CD4-positive, alpha-beta T cell treated with Interleukin-10 for 1 hour (primary cell): ENCODE measurements at places on chromosomes 3 and 15.

GRCh38 chr3:178685591-178685906 is 149.3 kb downstream of the KCNMB2 start:
- DNase-seq = no peak

GRCh38 chr15:78804391-78804792 is 6.9 kb downstream of the ADAMTS7 start:
- DNase-seq = no peak

GRCh38 chr3:140441006-140441405 is 236.9 kb upstream of the TRIM42 start:
- DNase-seq = no peak

DNA sequence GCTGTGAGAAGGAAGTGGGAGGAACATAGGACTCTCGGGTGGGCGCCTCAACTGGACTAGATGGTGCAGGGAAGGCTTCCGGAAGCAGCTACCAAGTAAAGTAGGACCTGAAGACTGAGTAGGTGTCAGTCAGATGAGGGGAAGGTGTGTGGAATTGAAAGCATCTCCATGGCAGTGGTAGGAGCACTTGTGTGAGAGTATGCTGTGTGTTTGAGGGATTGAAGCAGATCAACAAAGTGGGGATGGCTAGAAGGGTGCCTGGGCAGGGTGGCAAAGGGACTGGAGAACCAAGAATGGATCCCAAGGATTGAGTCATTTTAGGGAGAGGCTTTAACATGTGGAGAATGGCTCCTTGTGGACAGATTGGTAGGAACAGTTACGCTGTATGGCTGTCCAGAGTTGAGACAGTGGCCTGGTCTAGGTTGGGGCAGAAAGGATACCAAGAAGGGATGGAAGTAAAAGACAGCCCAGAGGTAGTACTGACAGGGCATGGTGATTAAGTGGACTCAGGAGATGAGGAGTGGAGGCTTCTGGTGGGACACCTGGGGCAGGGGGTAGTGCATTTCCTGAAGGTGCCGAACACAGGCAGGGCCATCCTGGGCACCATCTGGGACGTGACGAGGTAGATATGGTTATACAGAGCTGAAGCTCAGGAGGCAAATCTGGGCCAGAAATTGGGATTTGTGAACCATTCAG is 1.5 kb downstream of the UQCC5 start:
- DNase-seq = no peak

- peak; percentile 53 for DNase-seq
Measured at GRCh38 chr15:66603301-66604179, 37.7 kb upstream of the LCTL start.

- no peak for DNase-seq
Measured at GRCh38 chr3:197906850-197907187, 43.2 kb upstream of the RPL35A start.

DNA sequence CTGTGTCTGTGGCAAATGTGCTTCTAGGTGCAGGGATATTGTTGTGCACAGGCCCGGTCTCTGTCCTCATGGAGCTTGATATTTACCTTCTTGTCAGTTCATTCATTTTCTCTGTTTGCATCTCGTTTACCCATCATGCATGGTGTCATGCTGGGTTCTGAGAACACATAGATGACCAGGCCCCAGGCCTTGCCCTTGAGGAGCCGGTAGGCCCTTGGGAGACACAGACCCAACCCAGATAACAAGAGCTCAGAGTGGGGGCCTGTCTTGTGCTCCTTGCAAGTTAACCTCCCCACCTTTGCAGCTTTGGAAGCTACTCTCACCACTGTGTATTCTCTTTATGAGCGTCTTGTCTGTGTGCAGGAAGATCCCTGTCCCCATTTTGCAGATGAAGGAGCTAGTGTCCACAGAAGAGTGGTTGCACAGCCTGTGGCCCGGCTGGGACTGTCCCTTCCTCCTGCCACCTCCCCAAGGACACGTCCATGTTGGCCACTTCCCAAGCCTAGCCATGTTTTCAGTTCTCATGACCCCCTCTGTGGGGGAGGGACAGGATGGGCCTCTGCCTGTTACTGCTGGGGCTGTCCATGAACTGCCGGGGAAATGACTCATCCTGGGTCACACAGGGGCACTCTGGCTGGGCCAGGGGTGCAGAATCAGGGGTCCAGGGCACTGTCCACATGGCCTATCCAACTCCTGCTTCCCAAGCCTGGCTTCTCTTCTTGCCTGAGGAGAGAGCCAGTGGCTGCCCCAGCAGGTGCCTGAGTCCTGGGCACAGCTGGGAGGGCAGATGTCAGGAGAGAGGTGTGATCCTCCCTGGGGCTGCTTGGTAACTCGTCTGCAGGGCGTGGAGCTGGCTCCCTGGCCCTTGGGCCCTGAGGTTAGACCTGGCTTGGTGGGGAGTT is 3.4 kb downstream of the SNX33 start:
- no peak for DNase-seq

DNA sequence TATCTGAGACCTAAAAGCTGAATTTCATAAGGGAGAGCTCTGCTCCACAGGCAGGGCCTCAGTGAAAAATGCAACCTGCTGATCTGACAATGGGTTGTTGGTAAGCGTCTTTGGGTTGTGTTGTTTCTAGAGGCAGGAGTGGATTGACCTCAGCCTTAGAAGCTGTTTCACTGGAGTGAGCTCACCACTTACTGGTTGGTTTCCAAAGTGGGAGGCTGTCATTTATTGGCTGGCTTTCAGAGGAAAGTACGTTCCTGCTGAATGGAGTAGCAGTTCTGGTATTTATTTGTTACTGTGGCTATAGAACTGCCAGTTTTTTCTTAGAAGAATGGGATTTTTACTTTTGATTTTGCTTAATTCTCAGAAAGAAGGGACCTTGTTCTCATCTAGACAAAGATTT is 29.3 kb upstream of the COL6A5 start:
- no peak for DNase-seq

DNA sequence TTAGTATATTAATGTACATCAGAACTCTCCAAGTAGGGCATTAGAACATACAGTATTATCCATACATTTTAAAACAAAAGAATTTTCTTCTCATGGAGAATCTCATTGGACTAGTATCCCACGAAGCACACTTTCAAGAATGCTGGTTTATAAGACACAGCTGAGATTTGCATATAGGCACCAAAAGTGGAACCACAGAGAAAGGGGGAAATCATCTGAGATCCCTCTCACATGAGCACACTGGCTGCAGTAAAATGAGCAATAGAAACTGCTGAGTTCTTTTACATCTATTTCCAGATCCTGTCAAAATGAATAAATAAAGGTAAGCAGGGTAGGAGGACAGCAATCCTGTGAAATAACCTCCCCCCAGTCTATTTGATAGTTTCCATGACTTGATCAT is 665.3 kb downstream of the FHIT start:
- DNase-seq = no peak

DNA sequence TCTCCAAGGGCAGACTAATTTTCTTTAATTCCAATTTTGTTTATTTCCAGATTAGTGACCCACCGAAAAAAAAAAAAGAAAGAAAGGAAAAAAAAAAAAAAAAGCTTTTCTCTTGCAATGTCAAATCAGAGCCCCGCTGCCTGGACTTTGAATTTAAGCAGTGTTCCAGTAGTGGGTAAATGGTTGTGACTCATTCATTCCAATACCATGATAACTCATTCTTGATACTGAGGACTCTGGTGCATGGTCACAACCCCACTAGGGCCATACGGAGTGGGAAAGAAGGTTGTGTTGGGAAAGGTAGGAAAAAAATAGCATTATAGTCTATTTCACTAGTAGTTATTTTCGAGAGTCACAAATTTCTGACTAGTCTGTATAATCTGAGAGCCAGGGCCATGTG is 59.1 kb upstream of the COL8A1 start:
- DNase-seq = no peak

DNA sequence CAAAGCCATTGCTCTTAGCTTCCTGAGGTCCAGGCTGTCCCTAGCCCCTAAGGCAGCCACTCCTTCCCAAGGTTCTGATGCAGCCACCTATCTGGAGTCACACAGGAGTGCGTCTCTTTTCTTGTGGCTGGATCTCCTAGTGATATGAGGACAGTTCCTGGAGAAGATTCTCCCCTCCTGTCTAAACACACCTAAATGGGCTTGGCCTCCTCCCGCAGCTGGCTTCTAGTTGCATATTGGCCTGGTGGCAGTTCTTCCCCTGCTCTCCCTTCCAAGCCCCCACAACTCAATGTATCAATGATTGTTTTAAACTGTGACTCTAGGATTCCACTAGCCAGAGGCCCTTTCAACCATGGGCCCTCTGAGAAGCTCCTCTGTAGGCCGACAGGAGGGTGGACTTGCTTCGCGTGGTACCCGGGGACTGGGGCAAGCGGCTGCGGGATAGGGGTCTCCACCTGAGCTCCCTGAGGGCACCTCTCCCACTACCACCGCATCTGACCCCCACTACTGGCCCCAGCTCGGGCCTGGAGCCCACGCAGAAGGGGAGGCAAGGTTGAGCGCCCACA is 1.4 kb downstream of the ITGA11 start:
- no peak for DNase-seq

GRCh38 chr3:149377408-149378364 is at the start of gene TM4SF1:
TM4SF1 (minus strand) TSS chr3:149377649; CDS start chr3:149377547, 102 bp downstream.
- no peak for DNase-seq

DNA sequence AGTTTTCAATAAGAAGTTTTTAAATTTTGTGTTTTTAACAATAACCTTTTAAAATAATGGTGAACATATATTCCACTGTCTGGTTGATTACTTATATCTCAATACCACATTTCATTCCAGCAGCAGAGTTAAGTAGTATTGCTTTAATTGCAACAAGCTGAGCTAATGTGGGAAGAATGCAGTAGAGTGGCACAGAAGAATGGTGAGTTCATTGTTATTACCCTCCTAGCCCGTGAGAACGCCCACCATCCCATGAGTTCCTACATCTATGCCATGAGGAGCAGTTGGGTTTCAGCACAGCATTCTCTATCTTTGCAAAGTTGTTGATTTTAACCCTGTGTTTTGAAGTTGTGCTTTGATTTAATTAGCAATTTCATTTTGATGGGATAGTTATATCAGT is 17.8 kb upstream of the NR2E3 start:
- DNase-seq = no peak

DNA sequence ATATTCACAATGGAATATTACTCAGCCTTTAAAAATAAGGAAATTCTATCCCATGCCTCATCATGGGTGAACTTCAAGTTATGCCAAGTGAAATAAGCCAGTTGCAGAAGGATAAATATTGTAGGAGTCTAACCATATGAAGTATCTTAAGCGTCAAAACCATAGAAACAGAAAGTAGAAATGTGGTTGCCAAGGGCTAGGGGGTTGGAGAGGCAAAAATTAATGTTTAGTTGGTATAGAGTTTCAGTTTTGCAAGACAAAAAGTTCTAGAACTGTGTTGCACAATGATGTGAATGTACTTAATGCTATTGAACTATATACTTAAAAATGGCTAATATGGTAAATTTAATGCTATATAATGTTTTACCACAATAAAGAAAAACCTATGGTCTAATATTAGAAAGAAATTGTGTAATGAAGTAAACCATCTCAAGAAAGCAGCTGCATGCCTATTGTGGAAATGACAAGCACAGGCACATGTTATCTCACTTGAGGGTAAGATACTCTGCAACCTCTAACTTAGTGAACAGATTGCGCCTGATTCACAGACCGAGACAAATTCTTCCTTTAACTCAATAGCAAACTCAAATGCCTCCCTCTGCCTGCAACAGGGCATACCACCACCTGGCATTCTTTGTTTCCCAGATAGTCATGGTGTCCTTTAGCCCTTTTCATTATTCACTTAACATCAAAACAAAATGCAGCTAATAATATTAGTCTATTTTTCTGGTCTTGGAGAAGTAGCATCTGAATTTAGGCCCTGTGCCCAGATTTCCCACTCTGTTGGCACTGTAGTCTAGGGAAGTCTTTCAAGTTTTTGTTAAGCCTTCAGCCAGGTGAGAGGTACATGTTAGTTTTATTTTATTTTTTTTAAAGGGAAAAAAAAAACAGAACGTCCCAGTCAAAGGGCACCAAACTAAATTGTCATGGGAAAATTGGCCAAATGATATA is 80.2 kb upstream of the ACP3 start:
- DNase-seq = no peak

DNA sequence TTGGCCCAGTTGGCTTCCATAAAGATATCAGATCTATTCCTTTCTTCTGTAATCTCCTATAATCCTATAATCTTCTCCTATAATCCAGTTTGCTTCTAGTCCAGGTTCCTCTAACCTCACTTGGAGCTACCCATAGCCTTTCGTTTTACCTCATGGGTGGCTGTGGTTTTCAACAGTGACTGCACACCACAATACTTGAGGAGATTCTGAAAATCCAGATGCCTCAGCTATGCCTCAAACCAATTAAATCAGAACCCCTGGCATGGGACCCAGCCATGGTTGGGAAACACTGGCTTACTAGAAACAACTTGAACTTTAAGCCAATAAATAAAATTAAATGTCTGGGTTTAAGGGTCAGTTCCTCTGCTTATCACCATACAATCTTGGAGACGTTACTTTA is 86.1 kb upstream of the NTRK3 start:
- no peak for DNase-seq

DNA sequence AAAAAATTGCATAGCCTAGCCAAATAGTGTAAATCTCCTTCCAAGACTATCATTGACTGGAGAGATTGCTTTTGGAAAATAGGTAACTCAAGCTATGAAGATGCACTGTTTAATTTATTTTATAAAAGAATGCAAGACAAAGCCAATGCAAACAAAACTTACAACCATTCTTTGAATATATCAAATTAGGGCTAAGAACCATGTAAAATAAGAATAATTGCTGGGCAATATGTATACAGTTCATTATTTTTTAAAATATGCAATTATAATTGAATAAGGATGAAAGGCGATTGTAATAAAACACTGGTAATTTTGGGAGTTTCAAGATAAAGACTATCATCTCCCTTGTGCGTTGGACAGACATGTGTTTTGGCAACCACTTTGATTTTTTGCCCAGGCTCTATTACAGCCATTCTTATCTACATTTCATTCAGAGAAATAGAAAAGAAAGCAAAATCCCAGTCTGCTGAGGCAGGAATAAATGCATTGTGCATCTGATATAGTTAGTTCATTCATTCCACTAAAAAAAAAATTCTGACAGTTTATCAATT is 242.3 kb upstream of the ROBO1 start:
- DNase-seq = no peak

DNA sequence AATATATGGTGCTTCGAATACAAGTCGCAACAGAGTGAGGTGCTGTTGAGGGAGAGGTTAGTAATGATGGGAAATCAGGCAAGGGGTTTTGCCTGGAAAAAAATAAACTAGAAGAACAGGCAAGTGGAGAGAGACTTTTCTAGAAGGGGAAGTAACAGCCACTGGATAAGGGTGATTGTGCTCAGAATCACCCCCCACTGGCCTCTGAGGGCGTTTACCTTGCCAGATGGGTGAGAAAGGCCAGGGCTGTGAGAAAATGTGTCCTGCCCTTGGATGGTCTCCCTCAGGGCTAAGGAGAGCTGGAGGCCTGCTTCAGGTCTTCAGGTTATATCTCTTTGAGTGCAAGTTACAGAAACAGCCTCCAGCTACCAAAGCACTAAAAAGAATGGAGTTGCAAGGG is 151.8 kb downstream of the MEX3B start:
- DNase-seq = no peak

DNA sequence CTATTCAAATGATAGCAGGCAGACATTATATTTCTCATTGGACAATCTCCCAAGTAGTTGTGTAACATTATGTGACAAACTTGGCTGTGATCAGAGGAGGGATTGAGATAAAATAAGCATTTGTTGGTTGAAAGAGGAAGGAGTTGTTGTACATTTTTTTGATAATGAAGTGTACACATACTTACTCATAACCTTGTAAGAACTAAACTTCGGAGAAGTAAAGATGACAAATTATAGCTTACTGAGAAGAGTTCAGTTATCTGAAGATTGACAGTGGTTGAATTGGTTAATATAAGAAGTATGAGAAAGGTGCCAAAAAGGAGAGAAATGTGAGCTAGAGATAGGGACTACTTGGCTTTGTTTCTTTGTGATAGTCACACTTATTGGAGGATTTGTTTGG is 32.6 kb downstream of the STT3B start:
- no peak for DNase-seq

GRCh38 chr3:101829437-101829830 is 19.9 kb upstream of the NFKBIZ start:
- DNase-seq = peak; percentile 25
